ENCODE measurements at places on chromosomes 13 and 19.

DNA sequence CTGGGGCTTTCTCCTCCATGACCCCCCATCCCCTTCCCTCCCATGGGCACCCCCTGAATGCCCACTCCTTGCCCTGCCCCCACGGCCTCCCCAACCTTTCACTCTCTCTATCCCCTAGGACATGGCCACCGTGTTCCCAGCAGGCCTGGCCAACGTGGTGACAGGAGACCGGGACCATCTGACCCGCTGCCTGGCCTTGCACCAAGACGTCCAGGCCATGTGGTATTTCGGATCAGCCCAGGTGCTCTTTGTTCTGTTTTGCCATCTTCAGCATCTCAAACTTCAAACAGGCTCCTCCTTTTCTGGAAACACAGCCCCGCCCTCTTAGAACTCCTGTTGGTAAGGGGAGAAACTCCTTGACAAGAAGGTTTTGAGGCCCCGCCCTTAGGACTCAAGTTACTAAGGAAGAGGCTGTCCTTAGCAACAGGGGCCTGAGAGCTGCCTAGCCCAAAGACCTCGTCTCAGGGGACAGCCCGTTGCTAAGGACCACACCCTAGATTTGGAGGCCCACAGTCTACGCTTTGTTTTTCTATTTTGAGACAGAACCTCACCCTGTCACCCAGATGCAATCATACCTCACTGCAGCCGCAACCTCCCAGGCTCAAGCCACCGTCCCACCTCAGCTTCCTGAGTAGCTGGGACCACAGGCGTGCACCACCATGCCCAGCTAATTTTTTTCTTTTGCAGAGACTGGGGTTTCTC, 5.1 kb upstream of the FLT3LG start:
- no peak for DNase-seq

DNA sequence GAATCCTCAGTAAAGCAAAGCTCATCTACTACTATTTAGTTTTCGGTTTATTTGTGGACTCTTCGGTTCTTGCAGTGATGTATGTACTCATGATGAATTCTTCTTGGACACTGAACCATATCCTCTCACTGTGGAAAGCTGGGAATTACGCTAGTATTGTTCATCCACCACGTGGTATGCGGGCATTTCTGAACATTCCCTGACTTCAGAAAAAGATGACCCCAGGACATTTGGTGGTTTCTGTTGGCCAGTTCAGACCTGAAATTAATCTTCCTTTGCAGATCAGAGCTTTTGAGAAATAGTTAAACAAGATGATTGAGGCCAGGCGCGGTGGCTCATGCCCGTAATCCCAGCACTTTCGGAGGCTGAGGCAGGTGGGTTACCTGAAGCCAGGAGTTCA, 25.3 kb upstream of the FBN3 start:
- no peak for DNase-seq

- no peak for DNase-seq
Measured at GRCh38 chr13:110344320-110344719, 37.2 kb downstream of the COL4A2 start.

DNA sequence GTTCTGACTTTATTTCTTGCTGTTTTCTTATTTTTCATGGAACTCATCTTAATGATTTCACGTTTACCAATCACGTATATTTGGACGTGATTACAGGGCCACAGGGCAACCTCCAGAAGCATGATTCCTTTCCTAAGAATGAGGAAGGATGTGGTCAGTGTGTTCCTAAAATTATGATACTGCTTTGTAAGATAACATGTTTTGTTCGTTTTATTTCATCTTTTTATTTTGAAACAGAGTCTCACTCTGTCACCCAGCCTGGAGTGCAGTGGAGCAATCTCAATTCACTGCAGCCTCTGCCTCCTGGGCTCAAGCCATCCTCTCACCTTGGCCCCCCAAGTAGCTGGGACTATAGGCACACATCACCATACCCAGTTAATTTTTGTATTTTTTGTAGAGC, 24.8 kb upstream of the LAIR1 start:
- no peak for DNase-seq

- DNase-seq: no peak
Measured at GRCh38 chr13:32902874-32903273, 113.3 kb upstream of the KL start.

GRCh38 chr13:73248711-73249580, 190.1 kb downstream of the KLF5 start:
- no peak for DNase-seq

- DNase-seq: no peak
Measured at GRCh38 chr13:108725471-108725870, 96.1 kb downstream of the MYO16 start.

Data from AG04449 (cell line).